MG63 (cell line): ENCODE measurements at places on chromosomes 6 and 20. TPM values are rescaled to one million over a fixed set of nuclear protein-coding genes. Genes with fewer than 3 reads are reported as not detected.

DNA sequence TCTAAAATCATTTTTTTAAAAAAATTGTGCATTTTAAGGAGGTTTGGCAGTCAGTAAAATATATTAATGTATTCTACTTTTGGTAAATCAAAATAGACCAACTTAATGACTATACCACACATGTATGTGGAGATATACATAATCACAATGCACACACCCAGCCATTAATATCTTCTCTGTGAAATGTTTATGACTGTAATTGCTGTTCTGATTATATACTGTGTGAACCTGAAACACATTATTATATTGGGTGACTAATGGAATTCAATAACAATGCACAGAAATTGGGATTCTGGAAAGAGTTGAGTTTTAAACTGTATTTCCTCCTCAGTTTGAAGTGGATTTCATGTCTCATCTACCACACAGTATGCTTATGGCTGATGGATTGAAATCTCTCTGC, 233.6 kb downstream of the PLCB1 start:
- no peak for DNase-seq

Gene SOBP
- 0.12 and 0.69 TPM in 2 replicates for total RNA-seq

- no peak for DNase-seq
Measured at GRCh38 chr6:21228876-21229460, 364.6 kb upstream of the SOX4 start.

- no peak for DNase-seq
Measured at GRCh38 chr6:170201361-170201760, 89.5 kb downstream of the DLL1 start.

DNA sequence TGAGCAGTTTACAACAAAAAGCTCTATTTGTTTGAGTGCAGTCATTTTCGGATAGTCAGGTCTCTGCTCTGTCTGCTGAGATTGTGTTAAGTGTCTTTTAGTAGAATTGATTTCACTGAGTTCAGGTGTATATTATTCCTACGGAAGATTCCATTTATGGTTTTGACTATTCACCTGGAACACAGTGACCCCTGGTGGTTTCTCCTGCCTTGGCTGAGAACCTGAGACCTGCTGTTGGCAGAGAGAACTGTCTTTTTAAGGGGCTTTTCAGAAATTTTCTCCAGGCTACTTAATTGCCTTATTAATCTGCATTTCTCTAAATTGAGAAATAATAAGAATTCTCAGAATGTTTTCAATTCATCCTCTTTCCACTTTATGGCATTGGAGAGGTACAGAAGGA, 508.0 kb downstream of the TBC1D32 start:
- no peak for DNase-seq

DNA sequence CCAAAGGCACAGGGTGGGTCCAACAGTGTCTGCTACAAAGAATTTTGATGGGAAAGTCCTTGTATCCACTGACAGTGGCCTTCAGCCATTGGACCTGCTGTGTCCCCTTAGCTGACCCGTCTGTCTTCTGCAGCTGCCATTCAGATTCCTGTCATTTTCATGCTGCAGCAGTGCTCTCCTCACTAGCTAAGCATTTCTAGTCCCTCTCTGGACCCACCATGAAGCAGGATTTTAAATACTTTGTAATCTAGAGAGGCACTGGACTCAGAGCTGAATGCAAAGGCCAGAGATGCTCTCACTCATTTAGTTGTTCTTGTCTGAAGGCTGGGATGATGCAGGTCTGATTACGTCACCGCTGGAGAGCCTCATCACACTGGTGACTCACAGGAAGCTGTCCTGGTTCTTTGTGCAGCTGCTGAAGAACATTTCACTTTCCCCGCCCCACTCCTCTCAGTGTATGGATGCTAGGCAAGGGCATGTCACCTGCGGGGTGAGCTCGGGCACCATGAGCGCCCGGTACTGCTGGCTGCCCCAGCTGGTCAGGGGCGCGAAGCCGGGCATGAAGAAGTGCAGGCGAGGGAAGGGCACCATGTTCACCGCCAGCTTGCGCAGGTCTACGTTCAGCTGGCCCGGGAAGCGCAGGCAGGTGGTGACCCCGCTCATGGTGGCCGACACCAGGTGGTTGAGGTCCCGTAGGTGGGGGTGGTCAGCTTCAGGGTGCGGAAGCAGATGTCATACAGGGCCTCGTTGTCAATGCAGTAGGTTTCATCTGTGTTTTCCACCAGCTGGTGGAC, 19.4 kb upstream of the TUBB2A start:
- DNase-seq, result peak; percentile 69

Gene NTSR1
- 0.40 TPM in 1 of 2 replicates, not detected in the other for total RNA-seq

- no peak for DNase-seq
Measured at GRCh38 chr6:96775727-96776400, 61.4 kb downstream of the GPR63 start.

- DNase-seq, result no peak
Measured at GRCh38 chr20:38220587-38221118, 39.9 kb downstream of the KIAA1755 start.

DNA sequence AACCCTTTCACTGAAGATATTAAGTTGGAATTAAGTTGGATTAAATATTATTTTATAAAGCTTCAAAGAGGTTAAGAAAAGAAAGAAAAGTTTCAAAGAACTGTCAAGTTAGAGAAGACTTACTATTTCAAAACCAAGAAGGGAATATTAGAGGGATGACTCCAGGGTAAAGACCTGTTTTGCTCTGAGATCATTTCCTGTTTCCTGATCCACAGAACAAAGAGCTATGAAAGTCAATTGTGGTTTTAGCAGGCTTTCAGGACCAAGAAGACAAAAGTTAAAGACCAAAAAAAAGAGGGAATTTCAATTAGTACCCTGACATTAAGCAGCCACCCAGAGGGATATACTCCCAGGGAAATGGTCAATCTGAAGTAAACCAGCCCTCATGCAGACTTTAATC, 19.4 kb downstream of the ESF1 start:
- no peak for DNase-seq

DNA sequence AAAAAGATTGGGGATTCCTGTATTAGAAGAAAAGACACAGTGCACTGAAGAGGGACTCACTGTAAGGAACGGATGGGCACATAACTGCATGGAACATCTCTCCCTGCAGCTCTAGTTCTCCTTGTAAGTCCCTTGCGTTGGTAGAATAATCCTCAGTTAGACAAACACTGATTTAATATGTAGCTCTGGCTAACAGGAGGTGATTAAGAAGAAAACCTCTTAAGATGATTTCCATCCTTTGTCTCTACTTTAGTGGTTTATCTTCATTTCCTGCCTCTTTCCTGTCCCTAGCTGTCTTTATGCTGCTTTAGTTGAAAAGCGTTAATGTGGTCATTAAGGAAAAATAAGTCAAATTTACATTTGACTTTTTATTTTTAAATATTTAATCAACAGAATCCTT, 86.6 kb downstream of the SLC16A10 start:
- DNase-seq, result no peak

DNA sequence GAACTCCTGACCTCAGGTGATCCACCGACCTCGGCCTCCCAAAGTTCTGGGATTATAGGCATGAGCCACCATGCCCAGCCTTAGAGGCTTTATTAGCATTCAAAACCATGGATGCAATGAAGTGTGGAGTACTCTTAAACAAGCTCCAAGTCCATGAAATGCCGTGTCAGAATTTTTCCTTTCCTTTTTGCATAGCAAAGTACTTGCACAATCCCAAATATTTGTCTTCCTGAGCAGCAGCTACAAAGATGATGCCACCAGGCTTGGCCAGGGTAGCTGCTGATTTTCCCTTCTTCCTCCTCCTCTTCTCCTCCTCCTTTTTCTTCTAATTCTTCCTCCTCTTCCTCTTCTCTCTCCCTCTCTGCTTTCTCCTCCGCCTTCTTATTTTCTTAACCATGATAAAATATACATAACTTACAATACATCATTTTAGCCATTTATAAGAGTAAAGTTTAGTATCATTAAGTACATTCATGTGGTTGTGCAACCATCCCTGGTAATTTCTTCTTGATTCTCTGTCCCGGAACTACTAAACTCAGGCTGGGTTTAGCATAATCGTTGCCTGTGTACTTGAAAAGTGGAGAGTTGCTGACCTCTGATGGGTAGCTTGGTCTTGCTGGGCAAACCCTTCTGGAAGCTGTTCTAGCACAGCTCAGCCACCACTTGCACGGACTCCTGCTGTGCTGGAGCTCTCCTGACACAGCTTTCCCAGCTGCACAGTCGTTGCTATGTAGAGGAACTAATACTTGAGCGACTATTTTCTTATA, 20.3 kb downstream of the MUCL3 start:
- no peak for DNase-seq

DNA sequence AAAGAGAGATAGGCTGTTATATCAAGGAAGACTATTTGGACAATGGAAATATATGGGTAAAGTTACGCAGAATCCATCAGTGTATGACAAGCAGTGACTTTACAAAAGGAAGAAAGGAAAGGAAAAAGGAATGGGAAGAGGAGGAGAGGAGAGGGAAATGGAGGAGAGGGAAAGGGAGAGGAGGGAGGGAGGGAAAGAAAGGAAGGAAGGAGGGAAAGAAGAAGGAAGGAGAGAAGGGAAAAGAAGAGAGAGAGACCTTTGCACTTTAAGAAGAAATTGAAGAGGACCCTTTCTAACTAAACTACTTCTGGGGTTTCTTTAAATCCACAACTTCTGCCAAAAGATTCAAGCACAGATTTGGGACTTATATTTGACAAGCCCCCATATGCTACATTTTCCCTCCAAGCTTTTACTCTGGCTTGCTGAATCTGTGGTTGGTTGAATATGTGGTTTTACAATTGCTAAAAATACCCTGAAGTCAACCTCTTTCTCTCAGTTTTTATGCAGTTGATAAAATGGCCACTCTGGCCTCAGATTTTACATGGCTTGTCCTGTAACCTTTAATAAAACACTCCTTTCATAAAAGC, 120.8 kb upstream of the RAB32 start:
- no peak for DNase-seq

DNA sequence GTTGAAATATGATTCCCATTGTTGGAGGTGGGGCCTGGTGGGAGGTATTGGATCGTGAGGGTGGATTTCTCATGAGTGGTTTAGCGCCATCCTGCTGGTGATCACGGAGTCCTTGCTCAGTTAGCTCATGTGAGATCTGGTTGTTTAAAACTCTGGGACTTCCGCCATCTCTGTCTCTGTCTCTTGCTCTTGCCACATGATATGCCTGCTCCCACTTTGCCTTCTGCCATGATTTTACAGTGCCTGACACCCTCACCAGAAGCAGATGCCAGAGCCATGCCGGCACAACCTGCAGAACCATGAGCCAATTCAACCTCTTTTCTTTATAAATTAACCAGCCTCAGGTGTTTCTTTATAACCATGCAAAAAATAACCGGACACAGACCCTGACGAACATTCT, 44.7 kb upstream of the ZFP64 start:
- DNase-seq, result no peak

Gene GPSM3
- total RNA-seq, result 0.10 and 0.20 TPM in 2 replicates

- no peak for DNase-seq
Measured at GRCh38 chr6:145483191-145483996, 251.9 kb downstream of the EPM2A start.

Gene CAPN11
- total RNA-seq, result not detected in 2 replicates

DNA sequence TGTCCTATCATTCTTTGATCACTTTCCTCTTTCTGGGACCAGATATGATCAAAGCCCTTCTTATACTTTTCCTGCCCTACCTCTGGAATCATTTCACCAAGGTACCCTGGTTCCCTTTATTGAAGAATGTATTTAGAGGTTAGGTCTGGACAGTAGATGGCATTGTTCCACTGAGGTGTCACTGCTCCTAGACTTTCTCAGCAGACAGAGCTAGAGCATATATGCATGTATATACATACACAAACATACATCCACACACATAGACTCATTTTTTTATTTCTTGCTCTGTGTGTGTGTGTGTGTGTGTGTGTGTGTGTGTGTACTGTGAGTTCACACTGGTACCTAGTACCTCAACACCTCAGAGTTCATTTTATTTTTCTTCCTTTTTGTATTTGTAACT, 40.9 kb downstream of the PTPRA start:
- DNase-seq, result no peak

GRCh38 chr6:19394051-19394450, 443.1 kb upstream of the ID4 start:
- DNase-seq, result no peak

GRCh38 chr6:109944448-109944847, 33.7 kb upstream of the GPR6 start:
- DNase-seq, result no peak

DNA sequence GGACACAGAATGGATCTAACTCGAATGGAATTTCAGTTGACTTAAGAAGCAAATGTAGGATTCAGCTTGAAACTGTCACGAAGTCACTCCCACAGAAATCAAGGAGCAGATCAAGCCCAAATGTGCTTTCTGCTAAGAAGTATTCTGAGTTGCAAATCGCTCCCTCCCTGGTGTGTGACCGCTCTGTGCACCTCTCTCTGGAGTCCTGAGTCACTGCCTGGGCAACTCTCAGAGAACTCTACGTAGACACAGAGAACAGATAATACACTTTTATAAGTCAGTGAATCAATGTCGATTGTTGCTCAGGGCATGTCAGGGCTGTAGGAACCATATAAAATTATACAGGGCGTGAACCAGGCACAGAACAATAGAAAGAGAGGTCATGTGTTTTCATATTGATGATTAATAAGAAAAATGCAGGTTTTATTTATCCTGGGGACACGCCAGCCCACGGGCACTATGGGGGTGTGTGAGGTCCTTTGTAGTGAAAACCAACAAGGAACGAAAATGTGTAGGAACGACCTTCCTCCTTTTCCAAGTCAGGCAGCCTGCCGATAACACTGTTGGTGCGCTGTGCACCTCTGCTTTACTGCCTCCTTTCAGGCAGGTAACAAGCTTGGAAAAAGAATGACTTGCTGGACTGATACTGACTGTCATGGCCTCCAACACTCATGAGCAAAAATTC, 248.1 kb upstream of the FOXQ1 start:
- no peak for DNase-seq

Gene AGPAT1
- total RNA-seq, result 22.8 and 24.8 TPM in 2 replicates

GRCh38 chr6:156379392-156380289, 397.5 kb upstream of the ARID1B start:
- no peak for DNase-seq

GRCh38 chr20:5183731-5184474, 57.1 kb downstream of the CDS2 start:
- DNase-seq, result no peak

DNA sequence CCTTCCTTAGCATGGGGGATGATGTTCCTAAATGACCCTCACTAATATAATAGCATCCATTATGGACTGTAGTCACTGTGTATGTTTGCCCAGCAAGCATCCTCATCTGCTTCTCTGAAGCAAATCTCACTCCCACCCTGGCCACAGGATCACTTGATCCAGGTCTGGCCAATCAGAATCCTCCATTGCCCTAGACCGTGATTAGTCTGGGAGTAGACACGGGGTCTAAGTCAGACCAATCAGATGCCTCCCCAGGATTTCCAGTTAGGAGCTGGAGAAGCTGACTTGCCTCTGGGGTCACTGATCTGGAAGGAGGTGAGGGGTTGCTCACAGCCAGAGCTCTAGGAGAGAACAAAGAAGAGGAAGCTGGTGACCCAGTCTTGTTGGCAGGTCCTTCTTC, 153.9 kb downstream of the DHX35 start:
- no peak for DNase-seq

- DNase-seq, result no peak
Measured at GRCh38 chr6:39777218-39777617, 15.0 kb upstream of the DAAM2 start.

GRCh38 chr6:169839029-169839481, 87.6 kb downstream of the ERMARD start:
- no peak for DNase-seq

Gene CDH4
- not detected in 2 replicates for total RNA-seq
